ENCODE measurements at places on chromosomes 5 and 9.

DNA sequence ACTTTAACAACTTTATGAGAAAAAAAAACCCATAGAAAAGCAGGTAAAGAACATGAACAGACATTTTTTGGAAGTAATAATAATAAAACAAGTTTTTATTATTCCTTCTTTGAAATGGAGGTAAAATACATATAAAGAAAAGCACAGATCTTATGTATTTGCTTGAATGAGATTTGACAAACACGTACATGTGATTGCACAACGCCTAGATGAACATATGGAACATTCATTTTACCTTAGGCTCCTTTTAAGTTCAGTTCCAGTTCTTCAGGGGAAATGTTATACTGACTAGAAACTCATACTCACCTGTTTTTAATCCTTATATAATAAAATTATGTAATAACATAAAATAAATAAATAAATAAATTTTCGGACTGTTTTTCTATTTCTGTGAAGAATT is 61.8 kb downstream of the GGTA1 start:
- no peak for DNase-seq

- peak; percentile 80 for DNase-seq
These were observed 59.9 kb downstream of the ZFAND5 start for GRCh38 chr9:72305102-72305546.

DNA sequence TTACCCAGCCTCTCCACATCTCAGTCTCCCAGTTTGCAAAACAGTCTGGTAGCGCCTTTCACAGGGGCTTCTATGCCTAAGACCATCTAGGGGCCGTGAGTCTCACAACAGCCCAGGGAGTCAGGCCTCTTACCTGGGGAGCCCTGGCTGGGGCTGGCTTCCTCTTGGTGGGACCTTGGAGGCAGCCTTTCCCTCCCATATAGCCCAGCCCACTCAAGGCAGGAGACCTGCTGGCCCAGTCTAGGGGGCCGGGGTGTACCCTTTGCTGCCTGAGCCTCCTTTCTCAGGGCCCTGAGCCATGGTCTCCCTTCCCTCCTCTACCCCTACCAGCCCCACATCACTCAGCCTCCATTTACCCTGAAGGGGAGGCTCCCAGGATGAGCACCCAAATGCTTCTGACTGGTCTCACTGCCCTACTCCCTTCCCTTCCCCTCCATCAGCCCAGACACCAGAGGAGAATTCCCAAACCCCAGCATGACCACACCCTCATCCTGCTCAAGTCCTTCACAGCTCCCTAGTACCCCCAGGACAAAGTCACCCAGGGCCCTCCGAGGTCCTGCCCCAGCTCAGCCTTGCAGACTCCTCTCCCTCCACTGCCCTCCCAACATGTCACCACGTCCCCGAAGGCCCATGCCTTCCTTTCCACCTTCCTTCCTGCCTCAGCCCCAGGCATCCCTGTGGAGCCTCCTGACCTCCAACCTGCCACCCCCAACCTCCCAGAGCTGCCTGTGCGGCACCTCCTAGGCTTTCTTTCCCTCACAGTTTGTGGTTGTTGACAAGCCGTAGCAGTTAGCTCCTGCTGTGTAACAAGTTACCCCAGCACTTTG is 55.3 kb downstream of the BARX1 start:
- DNase-seq, result no peak

GRCh38 chr9:5608298-5609225 is 20.3 kb upstream of the RIC1 start:
- no peak for DNase-seq

DNA sequence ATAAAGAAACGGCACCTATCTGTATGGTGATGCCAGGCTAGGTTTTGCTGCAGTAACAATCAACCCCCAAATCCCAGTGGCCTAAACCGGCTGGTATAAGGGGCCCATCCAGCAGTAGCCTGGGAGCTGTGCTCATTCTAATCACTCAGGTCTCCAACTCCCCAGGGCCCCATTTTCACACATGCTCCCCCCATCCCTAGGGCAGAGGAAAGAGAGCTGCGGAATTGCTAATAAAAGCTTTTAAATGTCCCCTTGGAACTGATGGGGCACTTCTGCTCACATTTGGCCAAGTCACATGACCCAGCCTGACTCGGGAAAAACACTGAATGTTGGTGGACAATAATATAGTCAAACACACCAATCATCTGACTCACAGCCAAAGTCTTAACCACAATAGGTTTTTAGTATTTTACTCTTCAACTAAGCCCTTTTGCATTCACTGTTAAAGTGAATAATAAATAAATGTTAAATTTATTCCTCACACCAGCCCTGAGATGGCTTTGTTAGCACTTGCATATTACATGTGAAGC is 1.6 kb downstream of the FBLL1 start:
- DNase-seq, result no peak
